ENCODE measurements at places on chromosomes 7 and 10. TPM values are rescaled to one million over a fixed set of nuclear protein-coding genes. Genes with fewer than 3 reads are reported as not detected.

PAX2 gene
- not detected for total RNA-seq

C10orf67 gene
- not detected for total RNA-seq

TAS2R41 gene
- total RNA-seq, result 0.66 TPM

DNA sequence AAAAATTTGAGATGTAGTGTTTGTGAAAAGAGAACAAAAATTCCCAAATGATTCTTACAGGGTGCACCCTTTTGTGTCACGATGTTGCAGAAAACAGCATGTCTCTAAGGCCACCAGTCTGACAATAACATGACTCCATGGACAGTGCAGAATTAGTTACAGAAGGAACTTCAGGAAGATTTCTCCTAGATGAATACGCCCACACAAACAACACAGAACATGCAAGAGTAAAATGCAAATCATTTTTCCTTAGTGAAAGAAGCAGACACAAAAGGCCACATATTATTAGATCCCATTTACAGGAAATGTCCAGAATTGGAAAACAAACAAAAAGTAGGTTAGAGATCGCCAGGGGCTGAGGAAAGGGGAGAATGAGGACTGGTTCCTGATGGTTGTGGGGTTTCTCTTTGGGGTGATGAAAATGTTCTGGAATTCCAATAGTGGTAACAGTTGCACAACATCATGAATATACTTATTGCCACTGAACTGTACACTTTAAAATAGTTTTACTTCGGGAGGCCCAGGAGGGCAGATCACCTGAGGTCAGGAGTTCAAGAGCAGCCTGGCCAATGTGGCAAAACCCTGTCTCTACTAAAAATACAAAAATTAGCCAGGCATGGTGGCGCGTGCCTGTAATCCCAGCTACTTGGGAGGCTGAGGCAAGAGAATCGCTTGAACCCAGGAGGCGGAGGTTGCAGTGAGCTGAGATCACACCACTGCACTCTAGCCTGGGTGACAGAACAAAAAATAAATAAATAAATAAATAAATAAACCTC is 10.2 kb downstream of the ZC3HAV1 start:
- H3K4me3 ChIP-seq, result no peak overlapping the region
- no peaks in the 10 kb centered on the region for H3K27me3 ChIP-seq
- no peaks in the 10 kb centered on the region for H3K4me1 ChIP-seq
- H3K27ac ChIP-seq, result peak overlapping the region; percentile 29

HHEX gene
- total RNA-seq, result 10.6 TPM

SORCS1 gene
- total RNA-seq, result 3.3 TPM

DNA sequence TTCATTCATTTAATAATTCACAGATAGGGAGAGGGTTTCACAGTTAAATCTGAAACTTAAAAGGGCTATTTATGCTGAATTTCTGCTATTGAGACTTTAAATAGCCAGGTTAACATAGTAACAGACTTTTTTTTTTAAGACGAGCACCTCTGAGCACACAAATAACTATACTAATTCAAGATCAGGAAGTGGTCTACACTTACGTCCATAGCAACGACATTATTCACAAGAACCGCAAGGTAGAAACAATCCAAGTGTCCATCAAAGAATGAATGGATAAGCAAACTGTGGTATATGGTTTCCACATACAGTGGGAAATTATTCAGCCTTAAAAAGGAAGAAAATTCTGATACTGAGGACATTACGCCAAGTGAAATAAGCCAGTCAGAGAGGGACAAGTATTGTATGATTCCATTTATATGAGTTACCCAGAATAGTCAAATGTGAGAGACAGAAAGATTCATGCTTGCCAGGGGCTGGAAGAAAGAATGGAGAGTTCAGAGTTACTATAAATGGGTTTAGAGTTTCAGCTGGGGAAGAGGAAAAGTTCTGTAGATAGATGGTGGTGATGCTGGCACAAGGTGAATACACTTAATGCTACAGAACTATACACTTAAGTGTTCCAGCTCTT is 140.3 kb upstream of the LAMB4 start:
- no peaks in the 10 kb centered on the region for H3K36me3 ChIP-seq
- H3K4me3 ChIP-seq, result no peak overlapping the region
- H3K4me1 ChIP-seq, result no peaks in the 10 kb centered on the region
- no peaks in the 10 kb centered on the region for H3K27me3 ChIP-seq
- H3K27ac ChIP-seq, result no peak overlapping the region

DNA sequence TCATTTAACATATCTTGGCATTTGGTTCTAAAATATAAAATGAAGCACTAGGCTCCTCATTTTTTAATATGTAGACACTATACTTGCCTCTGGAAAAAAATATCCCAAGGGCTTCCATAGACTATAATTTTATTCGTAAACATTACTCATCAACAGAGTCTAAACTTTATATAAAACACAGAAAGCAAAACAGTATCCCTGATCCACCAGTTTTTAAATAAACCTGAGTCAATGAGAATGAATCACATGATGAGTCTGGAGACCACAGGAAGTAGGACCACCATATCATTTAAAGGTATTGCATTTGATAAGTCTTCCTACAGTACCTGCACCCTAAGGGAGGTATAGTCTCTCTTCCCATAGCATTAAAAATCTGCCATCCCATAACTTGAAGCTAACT is 228.0 kb downstream of the DGKI start:
- no peak overlapping the region for H3K4me3 ChIP-seq
- H3K27me3 ChIP-seq, result no peaks in the 10 kb centered on the region
- H3K36me3 ChIP-seq, result no peaks in the 10 kb centered on the region
- no peak for DNase-seq

DNA sequence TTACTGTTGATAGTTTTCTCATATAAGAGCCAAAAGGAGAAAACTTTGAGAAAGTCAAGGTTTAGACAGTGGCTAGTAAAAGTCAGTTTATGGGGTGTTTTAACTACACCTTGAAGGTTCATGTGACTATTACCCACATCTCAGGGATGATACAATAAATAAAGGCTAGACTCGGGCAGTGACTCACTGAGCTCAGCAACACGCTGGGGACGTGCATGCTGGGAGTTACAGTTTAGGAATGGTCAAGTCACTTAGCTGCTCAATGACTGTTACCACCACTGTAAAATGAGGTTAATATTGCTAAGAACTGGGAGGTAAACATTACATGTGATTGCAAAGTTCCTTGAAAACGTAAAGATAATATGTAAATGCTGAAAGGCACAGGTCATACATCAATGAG is 1254.4 kb upstream of the PHF14 start:
- no peaks in the 10 kb centered on the region for H3K27me3 ChIP-seq
- no peak for DNase-seq
- no peak overlapping the region for H3K27ac ChIP-seq
- no peaks in the 10 kb centered on the region for H3K4me1 ChIP-seq

MBL2 gene
- total RNA-seq, result not detected

MNX1 gene
- total RNA-seq, result 0.33 TPM

PTF1A gene
- total RNA-seq, result not detected

DNA sequence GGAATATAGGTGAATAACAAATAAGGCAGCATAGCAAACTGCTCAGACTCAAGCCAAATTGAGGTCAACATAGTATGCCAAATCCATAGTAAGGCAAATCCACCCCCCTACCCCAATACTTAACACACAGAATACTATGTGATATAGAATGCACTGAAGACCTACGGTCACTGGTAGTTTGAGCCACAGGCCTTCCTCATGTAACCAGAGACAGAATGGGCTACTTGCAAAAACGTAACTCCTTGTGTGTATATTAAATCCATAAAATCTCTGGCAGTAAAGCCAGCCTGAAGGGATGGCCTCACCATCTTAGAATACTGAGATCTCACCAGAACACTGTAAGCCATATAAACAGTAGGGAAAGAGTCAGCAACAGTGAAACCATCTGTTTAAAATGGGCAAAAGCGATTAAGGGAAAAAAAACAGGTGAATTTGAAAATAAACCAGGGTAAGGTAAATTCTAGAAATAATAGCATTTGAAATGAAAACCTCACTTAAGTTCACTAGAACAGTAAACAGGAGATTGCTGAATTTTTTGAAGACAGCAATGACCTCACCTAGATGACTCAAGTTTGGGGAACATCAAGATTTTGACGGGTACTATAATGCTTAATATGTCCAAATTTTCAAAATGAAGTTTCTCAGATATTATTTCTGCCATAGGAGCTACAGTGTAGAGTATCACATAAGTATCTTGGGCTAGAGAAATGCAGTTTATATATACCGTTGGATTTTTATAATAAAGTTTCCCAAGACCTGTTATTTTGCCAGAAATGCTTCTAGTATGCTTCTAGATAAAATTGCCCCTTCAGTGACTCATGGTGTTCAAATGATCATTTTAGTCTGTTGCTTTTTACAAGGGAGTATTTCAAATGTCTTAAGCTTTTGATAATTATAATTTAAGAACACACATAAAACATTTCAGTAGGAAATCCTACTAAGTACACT is 13.9 kb downstream of the HNRNPA2B1 start:
- H3K27ac ChIP-seq, result peak overlapping the region; percentile 20
- H3K27me3 ChIP-seq, result no peaks in the 10 kb centered on the region
- H3K4me1 ChIP-seq, result no peaks in the 10 kb centered on the region
- DNase-seq, result no peak
- no peaks in the 10 kb centered on the region for H3K36me3 ChIP-seq

GET4 gene
- 29.5 TPM for total RNA-seq

GRCh38 chr10:6278519-6279120 is 75.9 kb downstream of the PFKFB3 start:
- no peaks in the 10 kb centered on the region for H3K4me1 ChIP-seq
- H3K27me3 ChIP-seq, result no peaks in the 10 kb centered on the region
- no peak overlapping the region for H3K4me3 ChIP-seq
- DNase-seq, result no peak
- H3K36me3 ChIP-seq, result no peaks in the 10 kb centered on the region
- H3K27ac ChIP-seq, result no peak overlapping the region

PMPCB gene
- total RNA-seq, result 44.2 TPM

GRCh38 chr10:29246449-29246848 is 42.4 kb upstream of the LYZL1 start:
- H3K4me3 ChIP-seq, result no peak overlapping the region
- H3K36me3 ChIP-seq, result no peaks in the 10 kb centered on the region
- no peaks in the 10 kb centered on the region for H3K27me3 ChIP-seq

FAM131B gene
- 2.3 TPM for total RNA-seq

DNA sequence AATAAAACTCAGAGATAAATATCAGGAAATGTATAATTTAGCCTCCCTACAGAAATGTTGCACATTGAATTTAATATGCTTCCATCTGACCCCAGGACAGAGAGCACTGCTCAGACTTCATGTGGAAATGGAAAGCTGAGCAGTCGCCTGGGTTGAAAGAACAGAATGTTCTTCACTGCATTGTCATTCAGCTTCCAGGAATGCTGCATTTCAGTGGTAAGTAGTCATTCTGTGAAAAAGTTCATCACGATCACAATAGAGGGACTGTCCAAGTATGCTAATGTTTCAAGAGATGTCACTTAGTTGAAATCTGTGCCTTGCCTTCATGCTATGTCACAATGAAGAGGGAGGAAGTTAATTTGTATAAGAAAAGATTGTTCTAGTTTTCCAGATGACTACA is 147.3 kb downstream of the NRCAM start:
- no peaks in the 10 kb centered on the region for H3K27me3 ChIP-seq
- no peak overlapping the region for H3K4me3 ChIP-seq
- no peaks in the 10 kb centered on the region for H3K4me1 ChIP-seq
- no peak for DNase-seq
- no peaks in the 10 kb centered on the region for H3K36me3 ChIP-seq
- no peak overlapping the region for H3K27ac ChIP-seq

ANKRD7 gene
- total RNA-seq, result 0.32 TPM

DNA sequence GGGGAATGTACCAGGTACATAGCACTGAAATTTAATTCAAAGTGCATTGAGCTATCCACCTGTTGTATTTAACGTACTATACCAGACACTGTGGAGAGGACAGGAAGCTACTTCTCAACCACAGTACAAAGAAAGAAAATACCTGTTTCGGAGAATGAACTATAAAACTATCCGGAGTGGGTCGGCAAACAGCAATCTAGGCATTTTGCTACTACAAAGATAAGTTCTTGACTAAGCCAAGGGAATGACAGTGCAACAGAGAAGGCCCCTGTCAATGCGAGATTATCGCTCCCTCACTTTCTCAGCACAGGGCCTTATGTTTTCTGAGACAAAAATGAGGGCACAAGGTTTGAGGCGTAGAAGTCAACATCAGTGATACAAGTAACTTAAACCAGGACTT is 27.4 kb downstream of the SFMBT2 start:
- H3K27ac ChIP-seq, result no peak overlapping the region
- no peaks in the 10 kb centered on the region for H3K36me3 ChIP-seq
- H3K4me1 ChIP-seq, result no peaks in the 10 kb centered on the region
- H3K4me3 ChIP-seq, result no peak overlapping the region

GRCh38 chr7:42096268-42096667 is 140.7 kb downstream of the GLI3 start:
- DNase-seq, result no peak
- H3K27me3 ChIP-seq, result no peaks in the 10 kb centered on the region

DNA sequence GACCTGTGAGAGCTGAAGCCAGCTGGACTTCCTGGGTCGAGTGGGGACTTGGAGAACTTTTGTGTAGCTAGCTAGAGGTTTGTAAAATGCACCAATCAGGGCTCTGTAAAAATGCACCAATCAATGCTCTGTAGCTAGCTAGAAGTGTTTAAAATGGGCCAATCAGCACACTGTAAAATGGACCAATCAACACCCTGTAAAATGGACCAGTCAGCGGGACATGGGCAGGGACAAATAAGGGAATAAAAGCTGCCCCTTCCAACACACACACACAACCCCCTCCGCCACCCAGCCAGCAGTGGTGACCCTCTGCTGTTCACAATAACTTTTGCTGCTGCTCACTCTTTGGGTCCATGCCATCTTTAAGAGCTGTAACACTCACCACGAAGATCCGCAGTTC is 7.1 kb downstream of the ZNF511 start:
- no peaks in the 10 kb centered on the region for H3K27me3 ChIP-seq
- H3K4me1 ChIP-seq, result no peaks in the 10 kb centered on the region
- H3K36me3 ChIP-seq, result no peaks in the 10 kb centered on the region
- H3K27ac ChIP-seq, result no peak overlapping the region

PVRIG gene
- total RNA-seq, result 1.2 TPM

DNA sequence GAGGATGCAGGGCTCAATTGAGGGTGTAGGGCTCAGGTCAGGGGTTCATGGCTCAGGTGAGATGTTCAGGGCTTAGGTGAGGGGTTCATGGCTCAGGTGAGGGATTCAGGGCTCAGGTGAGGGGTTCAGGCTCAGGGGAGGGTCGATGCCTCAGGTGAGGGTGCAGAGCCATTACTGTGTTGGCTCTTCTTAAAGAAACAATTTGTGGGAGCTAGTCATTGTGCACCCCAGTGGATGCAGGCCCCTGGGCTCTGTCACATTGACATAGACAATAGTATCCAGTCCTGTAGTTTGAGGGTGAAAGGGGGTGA is 86.7 kb downstream of the ADCY1 start:
- H3K27ac ChIP-seq, result no peak overlapping the region
- no peak for DNase-seq
- H3K36me3 ChIP-seq, result no peaks in the 10 kb centered on the region
- no peak overlapping the region for H3K4me3 ChIP-seq
- H3K27me3 ChIP-seq, result no peaks in the 10 kb centered on the region

- no peak for DNase-seq
- no peaks in the 10 kb centered on the region for H3K36me3 ChIP-seq
- H3K27me3 ChIP-seq, result no peaks in the 10 kb centered on the region
Observed at GRCh38 chr7:151719897-151720242, 157.0 kb downstream of the PRKAG2 start.
